ENCODE measurements at places on chromosomes 16 and 17.

GRCh38 chr17:48113201-48113676 is 5.7 kb downstream of the SNX11 start:
- no peak overlapping the region for H3K27ac ChIP-seq
- DNase-seq = no peak
- no peaks in the 10 kb centered on the region for H3K27me3 ChIP-seq
- H3K4me3 ChIP-seq = no peak overlapping the region
- no peaks in the 10 kb centered on the region for H3K4me1 ChIP-seq

- H3K4me3 ChIP-seq = no peak overlapping the region
- no peaks in the 10 kb centered on the region for H3K36me3 ChIP-seq
- no peak overlapping the region for H3K27ac ChIP-seq
- no peak for DNase-seq
- no peaks in the 10 kb centered on the region for H3K4me1 ChIP-seq
- no peaks in the 10 kb centered on the region for H3K27me3 ChIP-seq
Measured at GRCh38 chr17:67532326-67532871, 155.3 kb downstream of the PITPNC1 start.

DNA sequence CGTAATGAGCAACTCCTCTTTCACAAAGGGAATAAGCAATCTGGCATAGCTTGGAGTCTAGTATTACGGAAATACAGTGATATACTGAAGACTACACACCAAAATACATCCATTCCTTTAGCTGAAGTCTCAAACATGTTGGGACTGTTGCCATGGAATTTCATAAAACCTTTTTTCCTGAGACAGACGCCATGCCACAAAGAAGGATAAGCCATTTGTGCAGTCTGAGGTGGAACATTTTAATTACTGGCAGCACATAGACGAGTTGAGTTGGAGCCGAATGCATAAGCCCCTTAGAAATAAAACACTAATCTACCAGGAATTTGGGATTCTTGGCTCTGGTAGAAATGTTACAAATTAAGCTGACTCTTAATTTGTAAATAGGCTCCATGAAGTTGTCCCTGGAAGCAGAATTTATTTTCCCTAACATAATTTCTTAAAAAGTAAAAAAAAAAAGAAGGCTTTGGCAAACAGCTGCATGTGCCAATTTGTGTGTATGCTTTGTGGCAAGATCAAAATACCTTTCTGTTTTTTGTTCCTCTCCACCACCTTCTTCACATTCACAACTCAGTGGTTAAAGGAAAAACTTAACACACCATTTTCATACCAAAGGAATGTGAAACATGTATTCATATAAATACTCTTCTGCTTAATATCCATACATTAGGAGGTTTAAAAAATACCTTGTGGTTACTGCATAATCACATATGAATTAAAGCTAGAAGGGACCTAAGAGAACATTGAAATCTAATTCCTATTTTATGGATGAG is 25.5 kb downstream of the GRB7 start:
- DNase-seq = no peak
- H3K36me3 ChIP-seq = no peaks in the 10 kb centered on the region
- H3K4me1 ChIP-seq = no peaks in the 10 kb centered on the region
- no peak overlapping the region for H3K4me3 ChIP-seq
- no peak overlapping the region for H3K27ac ChIP-seq

DNA sequence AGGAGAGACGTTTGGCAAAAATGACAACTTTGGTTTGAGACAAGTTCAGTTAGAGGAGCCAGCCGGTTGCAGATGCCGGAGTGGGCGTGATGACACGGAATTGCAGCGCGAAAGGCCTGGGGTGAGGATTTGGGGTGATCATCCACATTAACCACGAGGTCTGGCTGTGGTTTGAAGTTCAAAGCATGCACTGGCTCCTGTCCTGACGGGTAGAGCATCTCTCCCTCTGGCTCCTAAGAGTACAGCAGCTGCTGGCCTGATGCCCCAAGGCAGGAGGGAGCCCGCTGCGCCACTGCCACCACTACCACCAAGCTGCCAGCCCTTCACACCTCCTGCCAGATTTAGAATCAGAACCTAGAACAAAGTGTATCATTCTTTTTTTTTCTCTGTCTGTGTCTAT is 3.7 kb downstream of the RHBDL3 start:
- no peak for DNase-seq
- H3K27me3 ChIP-seq = no peaks in the 10 kb centered on the region
- H3K36me3 ChIP-seq = no peaks in the 10 kb centered on the region
- no peak overlapping the region for H3K27ac ChIP-seq
- peaks cover 10% of the 10 kb centered on the region for H3K4me1 ChIP-seq

GRCh38 chr17:42844271-42844670 is at the start of gene AOC2:
AOC2 (plus strand) TSS chr17:42844580; CDS start chr17:42844627, 47 bp downstream.
- H3K36me3 ChIP-seq = no peaks in the 10 kb centered on the region
- no peak within 1 kb of the TSS for H3K4me3 ChIP-seq
- no peak within 1 kb of the TSS for H3K27ac ChIP-seq

GRCh38 chr17:50187394-50187725 is 14.1 kb downstream of the COL1A1 start:
- H3K27ac ChIP-seq = peak overlapping the region; percentile 40
- no peak for DNase-seq
- no peak overlapping the region for H3K4me3 ChIP-seq
- H3K36me3 ChIP-seq = no peaks in the 10 kb centered on the region

- H3K27me3 ChIP-seq = no peaks in the 10 kb centered on the region
- no peak overlapping the region for H3K27ac ChIP-seq
- no peaks in the 10 kb centered on the region for H3K4me1 ChIP-seq
- no peak for DNase-seq
- H3K4me3 ChIP-seq = no peak overlapping the region
Measured at GRCh38 chr16:61993108-61993507, 43.1 kb downstream of the CDH8 start.

- DNase-seq = no peak
- peaks cover 7% of the 10 kb centered on the region for H3K36me3 ChIP-seq
- no peaks in the 10 kb centered on the region for H3K27me3 ChIP-seq
- H3K27ac ChIP-seq = peak overlapping the region; percentile 66
Measured at GRCh38 chr17:19380481-19381301, 2.4 kb downstream of the MAPK7 start.

All from breast epithelium (tissue), 4 donors.